ENCODE measurements at places on chromosomes 5 and 9. TPM values are rescaled to one million over a fixed set of nuclear protein-coding genes. Genes with fewer than 3 reads are reported as not detected.

Gene CDKN2B
- total RNA-seq: 9.9 TPM

Gene NR3C1
- total RNA-seq: 14.2 TPM

Gene SCGB3A2
- not detected for total RNA-seq

Gene FAM221B
- not detected for total RNA-seq

Gene RNF14
- total RNA-seq: 46.0 TPM

Gene PCDHB13
- 0.51 TPM for total RNA-seq

Gene NPM1
- 643 TPM for total RNA-seq

Gene GABRA1
- not detected for total RNA-seq

Gene MIGA2
- total RNA-seq: 20.2 TPM

Gene DRD1
- total RNA-seq: not detected

- no peak for DNase-seq
Observed at GRCh38 chr5:142181096-142181495, 72.5 kb downstream of the NDFIP1 start.

DNA sequence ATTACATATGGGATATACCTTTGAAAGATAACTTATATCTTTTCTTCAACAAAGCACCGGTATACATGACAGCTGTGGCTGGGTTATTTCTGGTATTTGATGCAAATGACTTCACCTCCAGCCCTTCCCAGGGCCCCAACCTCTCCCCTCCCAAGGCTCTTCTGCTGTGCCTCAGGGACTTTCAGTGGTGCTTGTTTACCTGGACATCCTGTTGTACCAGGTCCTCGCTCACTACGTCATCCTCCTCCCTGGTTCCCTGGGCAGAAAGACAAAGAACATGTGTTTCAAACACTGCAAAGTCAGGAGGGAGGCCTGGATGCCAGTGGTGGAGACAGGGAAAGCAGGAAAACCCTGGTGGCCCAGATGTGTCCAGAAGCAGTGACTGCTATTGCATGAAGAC lies 23.4 kb downstream of the ANXA6 start:
- DNase-seq: no peak

GRCh38 chr9:117552811-117553210 lies 138.0 kb upstream of the ASTN2 start:
- DNase-seq: no peak

GRCh38 chr5:113240951-113241726 lies 193.7 kb downstream of the TSSK1B start:
- no peak for DNase-seq

DNA sequence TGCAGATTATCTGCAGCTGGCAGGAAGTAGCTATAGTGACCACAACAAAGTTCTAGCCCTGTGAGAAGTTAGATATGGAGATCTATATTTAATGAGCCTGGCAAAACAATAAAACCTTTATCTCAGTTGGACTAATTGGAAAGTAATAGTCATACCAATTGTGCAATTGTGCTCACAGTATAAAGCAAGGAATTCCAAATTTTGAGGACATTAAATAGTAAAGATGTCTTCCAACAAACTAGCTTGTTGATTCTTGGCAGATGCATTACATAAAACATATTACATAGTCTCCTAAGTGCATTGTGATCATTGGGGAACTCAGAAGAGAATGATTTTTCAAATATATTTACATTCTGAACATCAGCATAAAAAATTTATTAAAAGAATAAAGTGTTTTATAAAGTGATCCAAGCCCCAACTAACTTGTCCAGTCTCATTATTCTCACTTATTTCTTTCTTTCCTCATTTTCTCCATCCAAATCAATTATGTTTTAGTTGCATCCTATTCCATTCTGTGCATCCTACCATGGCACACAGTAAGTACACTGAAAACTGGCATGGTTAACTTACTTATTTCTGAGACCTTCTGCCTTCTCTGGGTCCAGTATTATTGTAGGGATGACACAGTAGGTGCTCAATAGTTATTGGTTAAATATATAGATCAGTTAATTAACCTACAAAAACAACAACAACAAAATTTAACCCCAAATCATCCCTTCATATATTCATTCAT lies 977.2 kb upstream of the NUDT12 start:
- DNase-seq: no peak

GRCh38 chr5:966941-967340 lies 41.7 kb upstream of the NKD2 start:
- no peak for DNase-seq

DNA sequence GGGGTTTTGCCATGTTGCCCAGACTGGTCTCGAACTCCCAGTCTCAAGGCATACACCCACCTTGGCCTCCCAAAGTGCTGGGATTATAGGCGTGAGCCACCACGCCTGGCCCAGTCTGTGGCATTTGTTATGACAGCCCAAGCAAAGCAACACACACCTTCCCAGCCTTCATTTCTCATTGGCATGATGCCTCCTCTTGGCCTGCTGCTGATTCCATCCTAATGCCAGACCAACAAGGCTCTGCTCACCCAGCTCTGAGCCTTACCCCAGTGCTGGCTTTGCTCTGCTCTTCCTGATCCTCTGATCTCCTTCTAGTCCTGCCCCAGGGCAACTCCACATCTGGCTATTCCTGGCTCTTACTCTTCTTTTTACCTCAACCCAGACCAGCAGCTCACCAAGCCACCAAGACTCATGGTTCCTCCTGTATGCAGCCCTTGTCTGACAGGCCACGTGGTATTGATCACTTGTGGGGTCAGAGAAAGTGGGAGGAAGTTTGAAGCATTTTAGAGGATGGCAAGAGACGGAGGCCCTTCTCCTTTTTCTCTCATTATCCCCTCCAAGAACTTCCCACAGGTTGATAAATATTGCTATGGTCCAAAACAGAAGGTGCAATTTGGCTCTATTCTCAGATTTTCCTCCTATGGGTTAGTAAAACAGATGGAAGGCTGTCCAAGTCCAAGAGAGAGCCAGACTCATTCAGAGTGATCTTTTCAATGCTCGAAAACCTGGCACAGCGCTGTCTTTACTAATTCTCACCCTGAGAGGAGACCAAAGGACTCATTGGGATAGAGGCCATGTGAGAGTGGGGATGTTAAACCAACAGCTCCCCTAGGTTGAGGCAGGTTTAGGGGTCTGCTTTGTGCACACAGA lies 958 bp downstream of the CD180 start:
- DNase-seq: no peak

GRCh38 chr9:11558043-11558442 lies 945.2 kb upstream of the PTPRD start:
- no peak for DNase-seq

GRCh38 chr9:123555646-123556045 lies 199.6 kb downstream of the CRB2 start:
- no peak for DNase-seq

- no peak for DNase-seq
Observed at GRCh38 chr5:79853028-79853427, 138.0 kb downstream of the MTX3 start.

DNA sequence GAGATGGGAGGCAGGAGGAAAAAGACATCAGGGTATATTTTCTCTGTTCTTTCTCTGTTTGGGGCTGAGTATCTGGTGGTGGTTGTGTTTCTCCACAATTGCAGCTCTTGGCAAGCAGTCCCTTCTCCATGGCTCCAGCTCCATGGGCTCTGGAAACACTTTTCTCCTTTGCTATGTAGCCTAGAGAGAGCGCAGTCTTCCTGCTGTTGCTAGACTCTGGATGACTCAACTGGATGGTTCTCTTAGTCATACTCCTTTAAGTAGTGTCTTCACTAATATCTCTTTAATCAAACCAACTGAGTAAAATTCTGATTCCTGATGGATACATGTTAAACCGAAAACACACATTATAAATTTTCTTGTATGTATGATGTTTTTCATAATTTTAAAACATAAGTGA lies 3.3 kb upstream of the PLGRKT start:
- DNase-seq: peak; percentile 28

DNA sequence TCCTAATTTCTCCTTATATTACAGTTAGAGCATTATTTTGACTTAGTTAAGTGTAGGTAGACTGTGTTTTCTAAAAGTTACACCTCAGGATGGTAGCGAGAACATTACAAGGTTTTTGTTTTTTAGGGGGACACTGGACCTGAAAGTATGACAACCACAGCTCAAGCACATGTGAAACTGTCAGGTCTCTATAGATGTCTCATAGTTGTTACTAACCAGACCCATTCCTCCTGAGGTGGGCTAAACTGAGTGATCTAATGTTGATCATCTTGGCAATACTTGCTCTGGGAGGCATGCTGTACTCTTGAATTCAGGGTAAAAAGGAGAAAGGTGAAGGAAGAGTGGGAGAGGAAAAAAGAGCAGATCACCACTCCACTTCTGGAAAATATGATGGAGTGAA lies 196.6 kb upstream of the RASEF start:
- no peak for DNase-seq

DNA sequence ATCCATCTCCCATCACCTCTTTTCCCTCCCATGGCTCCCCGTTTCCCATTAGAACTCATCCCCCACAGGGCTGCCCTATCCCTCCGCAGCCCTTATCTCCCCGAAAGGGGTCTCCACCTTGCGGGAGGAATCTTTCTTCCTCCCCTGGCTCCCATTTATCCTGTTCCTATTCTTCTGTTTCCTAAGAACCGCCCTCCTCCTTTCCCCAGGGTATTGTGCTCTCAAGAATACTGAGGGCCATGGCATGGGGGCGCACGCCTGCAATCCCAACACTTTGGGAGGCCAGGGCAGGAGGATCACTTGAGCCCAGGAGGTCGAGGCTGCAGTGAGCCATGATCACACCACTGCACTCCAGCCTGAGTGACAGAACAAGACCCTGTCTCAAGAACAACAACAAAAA lies 665 bp downstream of the CD72 start:
- no peak for DNase-seq

- DNase-seq: no peak
Observed at GRCh38 chr9:96758845-96759673, 18.8 kb downstream of the ZNF510 start.

- peak; percentile 36 for DNase-seq
Observed at GRCh38 chr9:120742951-120743416, 28.7 kb upstream of the MEGF9 start.
